Breast epithelium (tissue), 4 donors: ENCODE measurements at places on chromosomes 2 and 18.

DNA sequence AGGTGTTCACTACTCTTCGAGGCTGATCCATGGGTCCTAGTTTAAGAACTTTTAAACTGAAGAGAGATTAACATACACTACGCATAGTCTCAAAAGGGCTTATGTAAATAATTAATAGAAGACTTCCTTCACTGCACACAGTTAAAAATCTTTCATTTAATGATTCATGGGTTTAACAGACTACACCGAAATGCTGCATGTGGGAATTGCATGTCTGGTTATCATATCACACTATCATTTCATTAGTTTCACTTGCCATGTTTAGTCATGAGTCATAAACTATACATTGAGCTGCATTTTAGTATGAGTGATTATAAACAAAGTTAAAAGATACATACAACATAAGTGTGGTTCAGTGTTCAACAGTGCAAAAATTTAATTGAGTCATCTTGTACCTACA is 31.2 kb downstream of the GLS start:
- no peak for DNase-seq

DNA sequence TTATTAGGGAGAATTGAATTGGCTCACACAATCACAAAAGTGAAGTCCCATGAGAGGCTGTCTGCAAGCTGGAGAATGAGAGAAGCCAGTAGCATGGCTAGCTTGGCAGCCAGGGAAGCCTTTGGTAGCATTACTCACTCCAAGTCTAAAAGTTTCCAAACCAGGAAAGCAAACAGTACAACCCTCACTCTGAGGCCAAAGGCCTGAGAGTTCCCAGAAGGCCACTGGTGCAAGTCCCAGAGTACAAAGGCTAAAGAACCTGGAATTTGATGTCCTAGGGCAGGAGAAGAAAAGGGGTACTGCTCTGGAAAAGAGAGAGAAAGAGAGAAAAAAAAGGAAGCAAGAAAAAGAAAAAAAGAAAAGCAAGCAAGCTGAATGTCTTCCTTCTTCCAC is 318.2 kb downstream of the RND3 start:
- no peak for DNase-seq

DNA sequence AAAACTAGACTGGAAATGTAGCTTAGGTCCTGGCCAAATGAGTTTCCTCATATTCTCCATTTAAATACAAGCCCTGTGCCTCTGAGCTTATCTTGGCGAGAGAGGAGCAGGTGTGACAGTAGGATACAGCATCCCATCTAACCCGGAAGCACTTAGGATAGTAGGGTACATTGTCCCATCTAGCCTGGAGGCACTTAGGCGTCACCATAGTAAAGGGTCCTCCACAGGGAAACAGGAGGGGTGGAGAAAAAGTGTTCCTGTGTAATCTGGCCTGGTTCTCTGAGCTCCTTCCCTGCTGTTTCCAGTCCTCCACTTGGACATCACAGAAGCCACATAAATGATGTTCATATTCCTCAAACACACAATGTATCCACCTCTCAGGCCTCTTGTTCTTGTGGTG is 301.4 kb downstream of the GALR1 start:
- DNase-seq, result no peak

DNA sequence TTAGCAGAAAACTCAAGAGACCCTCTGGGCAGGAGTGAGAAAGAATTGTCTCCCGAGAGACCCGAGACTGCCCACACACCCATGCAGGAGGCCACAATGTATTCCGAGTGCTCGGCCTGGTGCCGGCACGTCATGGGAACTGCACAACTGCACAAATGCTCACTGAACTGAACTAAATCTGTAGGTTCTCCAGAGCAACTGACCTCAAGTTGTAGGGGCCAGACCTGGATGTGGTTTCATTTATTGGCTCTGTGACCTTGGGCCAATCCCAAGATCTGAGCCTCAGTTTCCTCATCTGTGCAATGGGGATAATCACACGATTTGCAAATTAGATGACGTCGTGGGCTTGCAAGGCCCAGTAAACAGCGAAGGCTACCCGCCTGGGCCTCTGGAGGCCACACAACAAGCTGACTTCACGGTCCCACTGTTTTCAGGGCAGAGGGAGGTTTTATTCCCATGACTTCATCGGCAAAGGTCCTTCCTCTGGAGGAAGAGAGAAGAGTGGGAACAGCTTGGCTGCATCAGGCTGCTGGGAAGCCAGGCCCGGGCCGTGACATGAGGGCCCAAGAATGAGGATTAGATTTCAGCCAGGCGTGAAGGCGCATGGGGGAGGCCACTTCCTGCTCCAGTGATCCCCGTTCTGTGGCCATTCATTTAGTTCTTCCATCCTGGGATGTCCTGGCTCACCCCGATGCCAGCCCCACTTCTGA is 3.6 kb upstream of the ERFE start:
- DNase-seq, result no peak

DNA sequence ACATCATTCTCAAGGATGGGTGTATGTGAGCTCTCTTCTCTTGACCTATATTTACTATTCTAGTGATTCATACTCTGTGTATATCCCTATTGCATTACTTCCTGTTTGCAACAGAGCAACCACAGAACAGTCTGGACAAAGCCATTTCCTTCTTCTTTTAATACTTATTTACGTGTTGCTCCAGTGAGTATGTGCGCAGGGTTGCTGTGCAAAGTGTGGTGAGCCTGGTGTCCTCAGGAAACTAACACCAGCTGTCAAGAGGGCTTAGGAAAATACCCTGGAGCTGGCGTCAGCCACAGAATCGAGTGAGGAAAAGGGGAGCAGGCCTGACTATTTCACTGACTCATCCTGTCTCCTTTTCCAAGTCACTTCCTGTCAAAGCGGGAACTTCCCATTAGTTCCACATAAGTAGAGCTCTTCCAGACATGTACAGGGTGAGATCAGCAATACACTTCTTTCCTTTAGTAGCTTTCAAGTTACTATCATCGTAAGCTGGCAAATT is 214.1 kb upstream of the COPS8 start:
- no peak for DNase-seq

- no peak for DNase-seq
These were observed 482.0 kb upstream of the LRRTM1 start for GRCh38 chr2:80786584-80786983.

DNA sequence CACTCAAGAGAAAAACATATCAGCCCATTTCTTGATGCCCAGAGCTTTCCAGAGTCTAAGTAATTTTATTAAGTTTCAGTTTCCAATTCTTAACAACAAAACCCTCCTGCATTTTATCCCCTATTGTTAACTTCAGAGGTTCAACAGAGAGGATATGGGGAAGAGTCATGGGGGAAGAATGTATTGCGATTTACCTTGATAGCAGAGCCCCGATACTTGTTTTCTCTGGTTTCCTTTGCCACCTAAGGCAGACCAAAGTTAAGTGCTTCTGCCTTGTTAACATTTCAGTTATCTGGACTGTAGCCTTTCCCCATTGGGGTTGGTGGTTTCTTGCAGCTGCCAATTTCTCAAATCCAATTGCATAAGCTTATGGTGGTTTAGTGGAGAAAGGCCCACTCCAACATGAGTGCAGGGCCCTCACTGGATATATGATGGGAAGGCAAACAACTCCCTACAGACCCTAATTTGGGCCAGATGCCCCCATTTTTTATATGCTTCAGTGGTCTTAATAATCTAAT is 82.0 kb upstream of the ITGB6 start:
- DNase-seq, result no peak

GRCh38 chr2:129240061-129240460 is 739.4 kb upstream of the RAB6C start:
- DNase-seq, result no peak

DNA sequence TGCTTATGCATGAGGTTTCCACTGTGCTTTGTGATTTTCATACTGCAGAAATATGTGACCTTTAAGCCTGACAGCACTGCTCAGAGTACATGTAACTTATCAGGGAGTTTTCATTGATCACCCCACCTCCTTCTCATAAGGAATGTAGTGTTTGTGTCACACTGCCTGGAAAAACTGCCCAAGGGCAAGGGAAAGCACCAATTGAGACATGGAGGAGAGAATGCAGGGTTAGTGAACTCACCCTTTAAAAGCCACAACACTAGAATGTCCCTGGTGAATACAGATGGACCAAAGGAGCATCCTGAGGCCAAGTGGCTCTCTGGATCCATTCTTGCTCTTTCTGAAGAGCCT is 147.2 kb upstream of the SPATS2L start:
- no peak for DNase-seq

GRCh38 chr2:150705767-150706166 is 218.3 kb upstream of the RND3 start:
- no peak for DNase-seq

DNA sequence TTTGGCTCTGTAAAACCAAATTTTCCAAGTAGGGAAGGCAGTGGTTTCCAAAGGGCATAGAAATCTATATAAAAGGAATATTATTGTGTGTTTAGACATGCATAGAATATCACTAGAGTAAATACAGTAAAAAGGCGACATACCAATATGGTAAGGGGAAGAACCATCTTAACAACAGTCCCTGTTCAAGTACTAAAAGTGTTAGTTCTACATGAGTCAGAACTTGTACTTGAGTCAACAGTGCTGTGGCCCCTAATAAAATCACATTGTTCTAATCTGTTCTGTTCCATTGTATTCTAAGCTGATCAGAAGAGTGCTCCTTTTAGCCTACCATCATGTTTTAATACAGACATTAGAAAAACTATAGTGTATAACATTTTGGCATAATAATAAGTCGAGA is 36.1 kb upstream of the TNFRSF11A start:
- no peak for DNase-seq

DNA sequence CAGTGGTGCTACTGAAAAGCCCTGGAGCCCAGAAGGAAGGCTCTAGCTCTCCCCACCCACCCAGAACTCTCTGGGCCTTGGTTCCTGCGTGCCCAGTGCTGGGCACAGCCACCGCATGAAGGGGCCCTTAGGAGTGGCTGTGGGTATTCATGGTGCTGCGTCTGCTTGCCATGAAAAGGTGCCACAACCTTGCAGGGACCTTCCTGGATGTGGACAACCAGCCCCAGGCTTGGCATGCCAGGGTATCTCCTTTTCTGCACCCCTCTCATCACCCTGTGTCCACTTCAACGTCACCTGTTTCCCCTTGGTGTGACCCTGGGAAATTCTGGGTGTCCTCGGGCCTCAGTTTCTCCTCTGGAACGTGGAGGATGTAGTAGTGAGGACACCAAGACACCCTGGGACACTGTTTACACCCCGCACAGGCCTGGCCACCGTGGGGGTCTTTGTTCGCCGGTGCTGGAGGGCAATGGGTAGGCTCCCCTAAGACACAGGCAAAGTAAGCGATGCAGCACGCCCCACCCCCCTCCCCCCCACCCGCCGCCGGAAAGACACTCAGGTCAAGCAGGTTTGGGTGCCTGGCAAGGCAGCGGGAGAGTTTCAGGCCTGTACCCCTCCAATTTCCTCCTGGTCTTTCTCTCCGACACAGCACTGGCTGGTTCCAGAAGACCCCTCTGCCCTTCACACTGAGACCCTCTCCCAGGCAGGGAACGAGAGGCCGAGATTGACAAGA is 34.8 kb upstream of the TAF1B start:
- DNase-seq, result peak; percentile 20

- DNase-seq, result no peak
These were observed 816 bp downstream of the SCTR start for GRCh38 chr2:119523383-119523951.

GRCh38 chr2:159774370-159774990 is 23.5 kb downstream of the CD302 start:
- DNase-seq, result no peak

DNA sequence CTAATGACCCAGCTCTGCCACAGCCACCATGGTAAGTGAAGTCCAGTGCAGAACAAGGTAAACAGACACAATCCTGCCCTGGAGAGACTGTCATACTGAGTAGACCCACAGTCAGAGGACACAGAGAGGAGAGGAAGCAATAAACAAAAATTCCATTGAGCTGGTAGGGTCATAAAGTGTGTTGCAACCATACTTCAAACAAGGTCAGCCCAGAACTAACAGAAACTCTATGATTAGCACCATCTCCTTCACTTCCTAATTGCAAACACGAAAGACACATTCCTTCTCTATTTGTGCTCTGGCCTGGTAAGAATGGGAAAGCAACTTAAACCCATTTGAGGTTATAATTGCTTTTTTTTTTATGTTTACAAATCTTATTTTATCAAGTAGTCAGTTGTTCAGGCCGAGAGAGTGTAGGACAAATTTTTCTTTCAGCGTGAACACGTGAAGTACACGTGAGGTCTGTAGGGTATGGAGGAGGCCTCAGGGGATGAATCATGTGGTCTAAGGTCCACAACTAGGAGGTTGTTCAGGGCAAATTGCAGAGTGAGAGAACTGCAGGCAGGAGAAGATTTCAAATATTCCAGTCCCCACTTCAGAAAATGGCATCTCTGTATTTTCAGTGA is 71.4 kb upstream of the GLS start:
- DNase-seq, result no peak

- no peak for DNase-seq
These were observed 152.6 kb downstream of the FAM210A start for GRCh38 chr18:13573750-13574149.

DNA sequence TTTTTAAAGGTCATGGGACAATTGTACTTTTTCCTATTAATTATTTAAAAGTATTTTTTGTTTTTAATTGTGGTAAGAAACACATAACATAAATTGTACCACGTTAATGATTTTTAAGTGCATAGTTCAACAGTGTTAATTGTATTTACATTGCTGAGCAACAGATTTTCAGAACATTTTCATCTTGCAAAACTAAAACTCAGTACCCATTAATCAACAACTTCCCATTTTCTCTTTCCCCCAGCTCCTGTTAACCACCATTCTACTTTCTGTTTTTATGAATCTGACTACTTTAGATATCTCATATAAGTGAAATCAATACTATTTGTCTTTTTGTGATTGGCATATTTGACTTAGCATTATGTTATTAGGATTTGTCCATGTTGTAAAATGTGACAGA is 483.9 kb upstream of the ZNF804A start:
- DNase-seq, result no peak

DNA sequence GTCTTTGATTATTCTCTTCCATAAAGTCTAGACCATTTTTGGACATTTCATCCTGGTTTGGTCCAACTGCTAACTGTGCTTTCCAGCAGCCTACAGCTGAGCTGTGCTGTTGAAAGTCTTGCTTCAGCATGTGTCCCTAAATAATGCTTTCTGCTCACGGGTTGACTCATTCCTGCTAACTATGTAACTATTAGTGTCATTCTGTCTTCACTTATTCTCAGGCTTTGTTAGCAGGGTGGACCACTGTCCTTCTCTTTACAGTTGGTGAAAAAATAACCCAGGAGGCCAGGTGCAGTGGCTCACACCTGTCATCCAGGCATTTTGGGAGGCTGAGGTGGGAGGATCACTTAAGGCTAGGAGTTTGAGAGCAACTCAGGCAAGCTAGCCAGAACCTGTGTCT is 8.9 kb downstream of the ADAM23 start:
- DNase-seq, result no peak
